ENCODE measurements at places on chromosomes 6 and 20. TPM values are rescaled to one million over a fixed set of nuclear protein-coding genes. Genes with fewer than 3 reads are reported as not detected.

DNA sequence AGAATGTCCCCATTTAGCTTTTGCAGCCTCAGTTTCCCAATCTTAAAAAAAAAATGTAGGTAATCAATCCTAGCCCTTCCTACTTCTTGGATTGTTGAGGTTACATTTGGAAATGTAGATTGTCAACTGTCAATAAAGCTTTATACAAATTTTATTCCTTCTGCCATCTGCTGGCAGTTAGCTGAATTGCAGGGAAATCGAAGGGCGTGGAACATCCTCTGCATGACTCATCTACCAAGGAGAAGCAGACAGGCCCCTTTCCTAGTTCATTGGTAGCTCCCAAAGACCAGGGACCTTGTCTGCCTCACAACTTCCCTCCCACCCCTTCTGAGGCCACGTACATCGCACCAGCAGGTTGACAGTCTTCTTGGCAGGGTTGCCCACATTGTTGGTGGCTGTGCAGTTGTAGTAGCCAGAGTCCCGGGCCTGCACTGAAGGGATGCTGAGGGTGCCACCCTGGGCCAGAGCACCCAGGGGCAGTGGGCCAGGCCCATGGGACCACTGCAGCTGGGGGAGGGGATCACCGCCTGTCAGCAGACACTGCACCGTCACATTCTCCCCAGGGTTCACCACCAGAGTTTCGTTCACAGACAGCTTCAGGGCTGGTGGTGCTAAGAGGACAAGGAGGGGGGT is 43.6 kb downstream of the MDGA1 start:
- ATAC-seq, result no peak

DNA sequence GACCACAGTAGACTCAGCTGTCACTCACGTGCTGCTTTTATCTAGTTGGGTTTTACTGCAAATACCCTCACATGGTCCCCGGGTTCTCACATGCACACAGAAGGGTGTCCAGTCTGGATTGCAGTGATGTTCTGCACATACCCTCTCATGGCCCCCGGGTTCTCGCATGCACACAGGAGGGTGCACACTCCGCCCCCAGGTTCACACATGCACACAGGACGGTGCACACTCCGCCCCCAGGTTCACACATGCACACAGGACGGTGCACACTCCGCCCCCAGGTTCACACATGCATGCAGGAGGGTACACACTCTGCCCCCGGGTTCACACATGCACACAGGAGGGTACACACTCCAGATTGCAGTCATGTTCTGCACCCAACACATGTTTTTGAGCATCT is 224.3 kb downstream of the ERMARD start:
- ATAC-seq, result no peak

DNA sequence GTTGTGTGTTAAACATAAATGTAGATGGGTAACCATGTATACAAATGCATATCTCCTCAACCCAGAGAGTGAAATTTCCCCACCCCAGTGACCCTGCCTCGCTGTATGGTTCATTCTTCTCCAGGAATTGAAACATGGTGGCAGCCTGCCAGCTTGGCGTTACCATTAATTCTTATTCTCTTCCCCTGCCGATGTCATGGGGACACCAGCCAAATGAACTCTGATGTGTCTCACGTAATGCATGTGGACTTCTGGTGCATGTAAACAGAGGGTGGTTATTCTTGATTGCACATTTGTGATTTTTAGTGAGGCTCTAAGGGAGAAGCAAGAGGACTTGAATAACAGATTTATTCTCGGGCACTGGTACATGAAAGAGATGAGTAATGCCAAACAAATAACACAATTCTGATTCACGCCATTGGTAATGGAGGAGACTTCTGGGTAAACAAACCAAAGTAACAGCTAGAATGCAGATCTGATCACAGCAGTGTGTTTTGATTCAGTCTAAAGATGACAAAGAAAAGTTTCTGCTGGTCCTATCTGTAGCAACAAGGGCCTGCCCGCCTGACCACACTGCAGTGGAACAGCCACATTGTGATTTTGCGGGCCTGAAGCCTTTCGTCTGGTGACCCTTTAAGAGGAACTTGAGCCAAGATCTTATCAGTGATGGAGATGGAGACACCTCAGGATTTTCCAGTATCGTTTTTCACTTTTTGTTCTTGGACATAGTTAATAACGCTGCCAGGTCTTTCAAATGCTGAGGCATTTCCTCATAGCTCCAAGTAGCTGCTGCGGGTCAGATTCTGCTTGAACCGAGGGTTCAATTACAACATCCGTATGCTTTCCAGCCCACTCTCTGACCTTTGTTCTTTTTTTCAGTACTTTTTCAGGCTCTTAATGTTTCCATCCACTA is 171.8 kb upstream of the AKAP12 start:
- peak; percentile 59 for ATAC-seq

GRCh38 chr20:32474967-32475811 is 109.9 kb downstream of the NOL4L start:
- ATAC-seq, result peak; percentile 85

GRCh38 chr6:27693766-27694546 is 218.2 kb downstream of the OR2B2 start:
- no peak for ATAC-seq

- ATAC-seq, result peak; percentile 45
Measured at GRCh38 chr20:48667889-48668413, 159.8 kb downstream of the PREX1 start.

DNA sequence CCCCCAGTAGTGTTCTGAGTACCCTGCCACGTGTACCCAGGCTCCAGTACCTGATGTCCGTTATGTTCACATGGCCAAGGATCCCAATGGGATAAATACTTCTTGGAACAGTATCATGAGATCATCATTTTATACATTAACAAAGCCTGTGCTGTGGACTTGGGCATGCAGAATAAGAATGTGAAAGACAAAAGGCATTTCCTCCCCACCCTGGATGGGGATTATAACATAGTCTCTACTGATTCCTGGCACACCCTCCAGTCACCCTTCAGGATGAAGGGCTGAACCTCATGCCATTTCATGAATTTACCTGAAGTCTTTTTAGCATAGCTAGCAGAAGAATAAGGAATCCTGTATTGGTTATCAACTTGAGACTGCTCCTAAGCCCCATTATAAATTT is 2.8 kb downstream of the TNFRSF21 start:
- no peak for ATAC-seq

Gene GLYATL3
- total RNA-seq, result not detected

Gene EPPIN
- total RNA-seq, result 1.7 TPM

Measured in motor neuron (in vitro differentiated cells).